ENCODE measurements at places on chromosomes 5 and 9.
A peak's percentile ranks its signal among the peaks of the same experiment; 100 is the strongest.

DNA sequence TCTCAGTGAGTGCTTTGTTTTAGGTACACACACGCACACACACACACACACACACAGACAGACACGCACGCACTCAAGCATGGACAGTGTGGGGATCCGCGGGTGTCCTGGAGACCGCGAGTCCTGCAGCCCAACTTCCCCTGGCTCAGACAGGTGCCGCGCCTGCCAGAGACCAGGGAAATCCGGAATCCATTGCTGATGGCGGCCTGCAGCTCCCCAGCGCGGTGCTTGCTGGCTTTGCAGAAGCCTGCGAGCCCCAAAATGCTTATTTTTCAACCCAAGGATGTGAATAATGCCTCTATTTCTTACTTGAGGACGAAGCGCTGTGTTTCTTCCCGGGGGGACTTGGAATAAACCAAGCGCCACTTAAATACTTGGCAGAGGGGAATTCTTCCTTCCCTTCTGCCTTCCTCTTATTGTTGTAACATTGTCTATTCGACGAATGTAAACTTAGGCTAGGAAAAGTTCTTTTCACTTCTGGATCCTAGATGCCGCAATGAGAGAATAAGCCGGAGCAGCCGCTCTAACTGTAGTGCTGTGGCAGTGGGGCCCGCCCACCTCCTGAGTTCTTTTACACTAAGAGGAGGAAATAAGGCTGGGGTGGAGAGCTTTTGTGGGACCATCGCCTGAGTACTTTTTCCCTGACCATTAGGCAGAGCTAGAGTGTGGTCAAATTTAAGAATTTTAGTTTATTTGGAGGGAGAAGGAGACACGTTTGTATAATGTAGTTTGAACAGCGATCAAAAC, 802 bp downstream of the ITGA2 start:
- peak; percentile 74 for DNase-seq

DNA sequence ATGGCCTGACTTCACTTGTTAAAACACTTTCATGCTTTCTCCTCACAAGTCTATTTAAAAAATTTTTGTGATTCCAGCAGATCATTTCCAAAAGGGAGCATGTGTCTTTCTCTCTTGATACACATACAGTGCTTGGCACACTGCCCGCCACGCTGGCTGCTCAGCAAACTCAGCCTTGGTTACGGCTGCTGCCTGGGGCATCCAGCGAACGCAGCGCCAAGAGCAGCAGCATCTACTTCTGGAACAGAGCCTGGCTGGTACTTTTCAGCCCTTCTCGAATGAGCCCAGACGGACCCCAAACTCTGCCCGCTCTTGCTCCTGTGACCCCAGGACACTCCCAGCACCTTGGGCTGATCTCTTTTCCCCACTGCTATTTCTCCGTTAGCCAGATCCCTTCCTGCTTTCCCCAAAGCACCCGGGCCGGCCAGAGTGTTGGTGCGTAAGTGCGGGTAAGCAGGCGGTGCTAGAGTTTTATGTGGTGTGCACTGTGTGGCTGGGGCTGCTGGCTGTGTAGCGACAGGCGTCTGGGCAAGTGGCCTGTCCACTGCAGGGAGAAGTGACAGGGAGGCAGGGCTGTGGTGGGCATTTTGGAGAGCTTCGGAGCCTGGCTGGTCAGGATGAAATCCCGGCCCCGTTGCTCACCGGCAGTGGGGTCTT, 73.2 kb downstream of the SH3PXD2B start:
- peak; percentile 91 for DNase-seq

DNA sequence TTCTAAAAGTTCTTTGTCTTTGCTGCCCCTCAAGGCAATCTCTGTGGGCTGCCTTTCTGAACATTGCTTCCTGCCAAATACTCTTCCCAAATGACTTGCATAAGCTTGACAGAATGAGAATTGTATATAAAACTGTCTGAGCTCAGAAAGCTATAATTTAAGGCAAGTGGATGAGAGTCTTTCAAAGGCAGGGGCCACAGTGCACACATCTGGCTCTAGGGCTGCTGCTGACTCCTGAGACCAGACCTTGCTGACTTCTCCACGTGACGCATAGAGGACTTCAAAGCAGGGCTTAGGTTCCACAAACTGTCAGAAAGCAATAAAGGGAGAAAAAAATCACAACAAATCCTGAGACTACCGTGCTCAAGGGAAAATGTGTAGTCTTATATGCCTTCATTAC, 79.4 kb upstream of the DIRAS2 start:
- DNase-seq = peak; percentile 33

DNA sequence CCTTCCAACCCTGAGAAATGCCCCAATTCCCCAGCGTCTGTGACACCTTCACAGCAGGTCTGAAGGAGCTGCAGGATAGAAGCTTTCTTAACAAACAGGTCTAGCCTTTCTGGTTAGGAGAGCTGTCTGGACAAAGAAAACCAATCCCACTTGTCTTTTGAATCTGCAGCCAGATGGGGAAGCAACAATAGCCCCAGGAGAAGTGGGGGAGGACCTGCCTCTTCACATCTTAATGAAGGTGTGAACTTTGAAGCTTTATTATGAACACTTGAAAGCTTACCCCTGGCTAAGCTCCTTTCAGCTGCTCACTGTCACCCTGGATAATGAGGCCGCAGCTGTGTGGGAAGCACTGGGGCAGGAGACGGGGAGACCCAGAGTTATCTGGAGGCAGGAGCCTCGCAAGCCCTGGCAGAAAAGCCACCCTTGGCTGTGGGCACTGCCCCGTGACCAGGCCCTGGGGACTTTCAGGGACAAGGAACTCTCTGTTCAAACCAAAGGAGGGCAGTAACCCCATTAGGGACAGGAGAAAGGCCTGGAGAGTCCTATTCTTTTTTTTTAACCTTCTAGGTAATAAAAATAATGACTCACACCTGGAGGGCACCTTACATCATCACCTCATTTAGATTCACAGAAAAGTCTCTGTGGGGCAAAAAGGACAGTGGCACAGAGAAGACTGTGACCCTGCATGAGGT, 151.8 kb upstream of the RAD23B start:
- no peak for DNase-seq

DNA sequence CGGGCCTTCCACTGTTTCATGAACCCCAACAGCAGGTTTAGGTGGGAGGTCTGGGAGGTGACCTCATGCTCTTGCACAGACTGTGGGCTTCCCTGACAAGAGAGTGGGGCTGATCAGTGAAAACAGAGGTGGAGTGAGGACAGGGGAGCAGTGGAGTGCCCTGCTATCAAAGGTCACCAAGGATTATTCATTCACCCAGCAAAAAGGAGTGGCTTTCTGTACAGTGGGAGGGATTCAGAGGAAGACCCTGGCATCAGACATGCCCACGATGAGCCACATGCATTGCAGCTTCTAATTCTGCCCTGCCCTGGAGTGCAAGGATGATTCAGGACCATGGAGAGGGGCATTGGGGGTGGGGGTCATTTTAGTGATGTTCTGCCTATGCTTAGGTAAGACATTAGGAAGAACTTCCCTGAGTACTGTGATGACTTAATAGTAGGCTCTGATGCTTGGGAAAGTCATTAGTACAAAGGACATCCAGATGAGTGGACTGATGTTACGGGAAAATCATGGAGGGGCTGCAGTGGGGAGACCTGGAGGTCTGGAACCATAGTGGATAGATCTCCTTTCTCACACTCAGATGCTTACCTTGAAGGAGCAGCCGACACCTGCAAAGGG, 12.8 kb downstream of the TRAF1 start:
- DNase-seq = no peak

DNA sequence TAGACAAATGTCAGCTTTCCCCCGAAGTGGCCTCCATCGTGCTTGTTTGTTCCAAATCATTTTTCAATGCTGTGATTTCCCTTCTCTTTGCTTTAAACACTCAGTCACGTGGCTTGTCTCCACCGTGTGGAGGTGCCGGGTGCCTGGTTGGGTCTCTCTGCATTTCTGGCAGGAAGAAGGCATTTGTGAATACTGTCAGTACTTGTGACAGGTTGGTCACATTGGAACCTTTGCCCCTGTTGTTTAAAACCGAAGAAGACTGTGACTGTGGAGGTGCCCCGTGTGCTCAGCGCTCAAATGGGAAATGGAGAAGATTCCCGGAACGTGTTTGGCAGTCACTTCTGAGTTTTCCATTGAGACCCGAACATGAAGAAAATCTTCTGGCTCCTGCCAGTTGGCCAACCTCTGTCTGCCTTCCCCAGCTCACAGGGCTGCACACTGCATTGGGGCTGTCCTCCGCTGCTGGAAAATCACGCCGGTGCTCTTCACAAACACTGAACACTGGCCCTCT, 74.6 kb downstream of the LMNB1 start:
- peak; percentile 88 for DNase-seq

DNA sequence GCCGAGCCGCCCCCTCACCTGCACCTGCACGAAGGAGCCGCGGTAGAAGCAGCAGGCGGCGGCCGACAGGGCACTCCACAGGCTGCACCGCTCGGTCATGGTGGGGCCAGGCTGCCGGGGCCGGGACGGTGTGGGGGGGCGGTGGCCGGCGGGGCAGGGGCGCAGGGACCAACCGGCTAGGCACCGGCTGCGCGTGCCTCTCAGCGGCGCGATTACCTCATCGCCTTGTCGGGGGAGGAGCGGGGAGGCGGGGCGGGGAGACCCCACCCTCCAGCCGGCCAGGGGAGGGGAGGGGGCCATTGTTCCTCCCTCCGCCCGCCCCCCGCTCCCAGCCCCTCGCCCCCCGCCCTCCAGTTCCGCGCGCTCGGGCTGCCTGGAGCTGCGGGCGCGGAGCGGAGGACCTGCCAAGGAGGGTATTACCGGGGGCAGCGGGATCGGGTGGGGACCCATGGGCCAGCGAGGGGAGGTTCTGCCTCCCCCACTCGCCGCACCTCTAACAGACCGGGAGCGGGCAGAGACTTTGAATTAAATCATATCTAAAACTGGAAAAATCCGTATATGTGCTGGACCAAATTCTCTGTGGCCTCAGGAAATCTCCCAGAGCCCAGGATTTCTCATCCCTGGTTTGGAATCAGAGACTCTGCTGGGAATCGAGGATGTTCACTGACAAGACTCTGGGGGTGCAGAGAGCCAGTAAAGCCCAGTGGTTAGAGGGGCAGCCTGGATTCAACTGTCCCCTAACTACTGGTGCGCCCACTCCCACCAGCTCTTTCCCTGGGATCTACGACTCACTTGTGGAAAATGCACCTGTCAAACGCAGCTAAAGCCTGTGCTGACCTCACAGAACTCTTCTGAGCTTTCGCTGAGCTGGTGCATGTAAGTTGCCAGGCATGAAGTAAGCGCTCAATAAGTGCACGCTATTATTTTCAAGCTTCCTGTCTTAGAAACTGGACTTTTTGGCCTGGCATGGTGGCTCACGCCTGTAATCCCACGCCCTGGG, 20.3 kb upstream of the TOR2A start:
- no peak for DNase-seq

GRCh38 chr9:135002802-135003201, 84.7 kb upstream of the OLFM1 start:
- no peak for DNase-seq

DNA sequence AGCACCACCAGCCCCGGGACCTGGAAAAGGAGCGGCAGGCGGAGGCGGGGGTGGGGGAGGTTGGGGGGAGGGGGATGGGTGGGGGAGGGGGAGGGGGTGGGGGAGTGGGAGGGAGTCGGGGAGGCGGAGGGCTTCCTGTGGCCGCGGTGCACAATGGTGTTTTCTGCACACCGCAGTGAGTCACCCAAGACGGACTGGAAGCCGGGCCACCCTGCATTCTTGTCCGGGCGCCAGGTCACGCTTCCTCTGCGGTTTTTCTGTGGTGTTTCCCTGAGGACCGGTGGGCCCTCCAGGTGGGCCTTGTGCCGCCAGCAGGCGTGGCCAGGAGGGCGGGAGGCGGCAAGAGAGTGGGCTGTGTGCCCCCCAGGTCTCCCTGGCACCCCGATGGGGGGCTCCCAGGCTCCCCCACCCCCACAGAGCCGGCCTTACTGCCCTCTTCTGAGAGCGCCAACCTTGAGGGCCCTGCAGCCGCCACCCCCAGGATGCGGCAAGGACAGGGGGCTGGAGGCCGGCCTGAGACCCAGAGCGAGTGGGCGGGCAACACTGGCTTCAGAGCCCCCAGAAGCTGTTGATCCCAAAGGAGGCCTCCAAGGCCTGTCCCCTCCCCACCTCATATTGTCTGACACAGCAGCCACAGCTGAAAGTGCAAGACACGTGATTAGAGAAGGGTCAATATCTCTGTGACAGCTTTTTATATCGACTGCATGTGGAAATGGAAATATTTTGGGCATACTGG, 11.1 kb downstream of the EXD3 start:
- DNase-seq = peak; percentile 76

- DNase-seq = no peak
These were observed 41.6 kb downstream of the TARS1 start for GRCh38 chr5:33482335-33482734.

DNA sequence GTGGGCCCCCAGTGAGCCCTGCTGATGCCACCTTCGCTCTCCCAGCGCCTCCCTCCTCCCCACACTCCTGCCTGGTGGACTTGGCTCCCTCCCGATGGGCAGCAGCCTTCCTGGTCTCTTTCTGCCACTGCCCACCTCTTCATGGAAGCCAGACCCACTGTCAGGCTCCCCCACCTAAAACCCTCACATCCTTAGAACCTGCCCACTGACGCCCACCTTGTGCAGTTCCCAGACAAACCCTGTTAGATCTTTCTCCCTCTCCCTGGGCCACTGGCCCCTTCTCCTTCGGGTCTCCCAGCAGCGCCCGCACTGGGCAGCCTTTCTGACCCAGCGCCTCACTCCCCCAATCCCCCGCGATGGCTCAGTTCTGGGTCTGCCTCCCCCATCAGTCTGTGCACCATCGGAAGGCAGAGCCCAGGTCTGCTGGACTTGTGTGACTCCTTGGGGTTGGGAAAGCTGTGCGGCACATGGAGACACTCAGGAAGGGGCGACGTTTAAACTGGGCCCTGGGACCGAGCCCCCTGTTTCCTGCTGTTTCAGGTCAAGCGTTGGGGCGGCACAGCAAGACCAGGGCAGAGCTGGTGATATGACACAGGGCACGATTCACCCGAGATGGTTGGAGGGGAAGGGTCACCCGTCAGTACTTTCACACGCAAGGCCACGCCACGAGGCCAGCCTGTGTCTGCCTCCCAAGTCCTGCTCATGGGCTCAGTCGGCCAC, 17.4 kb downstream of the MYMK start:
- DNase-seq = no peak

GRCh38 chr9:3835393-3835792, 309.6 kb upstream of the RFX3 start:
- no peak for DNase-seq
